ENCODE measurements at places on chromosomes 3 and 15.

DNA sequence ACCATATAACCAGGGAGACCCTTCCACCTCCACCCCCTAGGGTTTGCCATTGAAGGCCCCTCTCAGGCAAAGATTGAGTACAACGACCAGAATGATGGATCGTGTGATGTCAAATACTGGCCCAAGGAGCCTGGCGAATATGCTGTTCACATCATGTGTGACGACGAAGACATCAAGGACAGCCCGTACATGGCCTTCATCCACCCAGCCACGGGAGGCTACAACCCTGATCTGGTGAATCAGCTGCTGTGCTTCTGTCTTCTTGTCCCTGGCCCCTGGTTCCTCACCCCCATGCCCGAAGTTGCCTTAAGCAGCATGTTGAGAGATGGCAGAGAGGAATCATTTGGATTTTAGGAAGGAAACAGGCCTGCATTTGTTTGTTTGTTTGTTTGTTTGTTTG is 98.4 kb downstream of the FLNB start:
- no peak for DNase-seq

DNA sequence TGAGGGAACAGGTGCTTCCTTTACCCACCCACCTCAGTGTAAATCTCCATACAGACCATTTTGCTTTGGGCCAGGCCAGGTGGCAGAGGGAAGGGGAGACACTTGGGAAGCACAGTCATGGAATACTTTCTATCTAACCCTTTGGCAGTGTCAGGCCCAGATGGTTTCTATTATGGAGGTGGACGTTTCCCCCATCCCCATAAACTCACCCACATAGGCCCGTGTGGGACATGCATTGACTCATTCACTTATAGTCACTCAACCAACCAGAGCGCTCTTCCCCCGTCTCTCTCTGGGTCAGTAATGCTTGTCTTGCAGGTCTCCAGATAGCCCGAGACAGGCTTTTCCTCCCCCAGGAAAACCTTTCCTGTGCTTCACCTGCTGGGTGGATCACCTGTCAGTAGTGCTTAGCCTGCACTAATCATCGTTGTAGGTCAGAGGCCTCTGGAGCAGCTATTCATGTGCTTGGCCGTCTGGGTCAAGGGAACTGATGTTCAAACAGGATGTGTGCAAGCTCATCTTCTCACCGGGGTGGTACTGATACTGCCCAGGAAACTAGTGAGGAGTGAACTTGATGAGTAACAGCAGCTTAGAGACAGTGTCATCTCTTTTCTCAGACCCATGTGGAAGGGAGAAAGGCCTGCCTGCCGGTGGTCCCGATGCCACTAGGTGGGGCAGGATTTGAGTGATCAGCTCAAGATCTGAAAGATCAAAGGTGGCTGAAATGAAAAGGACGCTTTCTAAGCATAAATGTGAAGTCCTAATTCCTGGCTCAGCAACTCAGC is 67.1 kb downstream of the CEMIP start:
- no peak for DNase-seq

- DNase-seq: no peak
Observed at GRCh38 chr3:116946376-116946775, 236.8 kb downstream of the TUSC7 start.

DNA sequence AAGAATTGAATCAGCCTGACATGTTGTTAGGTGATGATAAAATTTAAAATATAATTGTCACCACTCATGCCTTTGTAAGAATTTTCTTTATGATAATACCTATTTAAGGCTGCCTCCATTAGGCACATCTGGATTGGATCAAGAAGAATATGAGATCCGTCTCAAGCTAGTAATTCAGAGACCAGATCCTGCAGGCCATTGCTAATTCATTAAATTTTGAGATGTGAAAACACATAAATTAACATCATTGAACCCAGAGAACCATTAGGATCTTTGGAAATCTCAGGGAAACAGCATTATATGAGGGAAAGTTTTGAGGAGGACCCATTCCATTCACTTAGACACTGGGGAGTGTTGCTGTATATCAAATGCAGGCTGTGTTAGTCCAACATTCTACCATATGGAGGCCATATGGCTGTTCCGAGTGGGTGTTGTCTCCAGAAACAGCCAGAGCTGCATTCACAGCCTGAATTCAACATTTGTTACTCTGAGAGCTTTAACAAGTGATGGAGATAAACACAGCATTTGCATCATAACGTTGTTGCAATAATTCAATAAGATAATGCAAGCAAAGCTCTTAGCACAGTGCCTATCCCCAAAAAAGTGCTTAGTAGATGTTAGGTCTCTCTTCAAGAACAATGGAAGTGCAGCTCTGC is 67.4 kb downstream of the DTWD1 start:
- DNase-seq: no peak

- DNase-seq: no peak
Observed at GRCh38 chr15:101676921-101677329, 24.7 kb upstream of the TM2D3 start.

GRCh38 chr3:57659806-57660439 is 33.0 kb downstream of the DENND6A start:
- no peak for DNase-seq

DNA sequence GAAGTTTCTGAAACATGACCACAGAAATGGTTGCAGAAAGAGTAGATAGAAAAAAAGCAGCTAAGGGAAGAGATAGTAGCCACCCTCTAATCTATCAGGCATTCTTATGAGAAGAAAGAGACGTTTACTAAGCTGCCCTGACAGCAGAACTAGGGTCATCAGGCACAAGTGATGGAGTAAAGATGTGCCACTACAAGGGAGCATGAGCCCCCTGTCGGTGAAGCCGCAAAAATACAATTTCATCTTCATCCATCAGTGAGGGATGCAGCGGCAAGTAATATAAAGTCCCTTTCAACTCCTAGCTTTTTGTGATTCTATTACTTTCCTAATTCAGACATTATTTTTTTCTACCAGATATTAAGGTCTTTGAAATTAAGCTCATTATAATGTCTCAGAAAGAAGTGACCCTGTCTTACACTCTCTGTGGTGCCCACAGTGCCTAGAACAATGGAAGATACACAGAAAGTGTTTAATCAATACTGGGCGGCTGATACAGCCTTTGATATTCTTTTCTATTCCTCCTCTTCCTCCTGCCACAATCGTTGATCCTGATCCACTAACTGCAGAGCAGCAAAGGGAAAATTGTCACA is 651.6 kb downstream of the NTRK3 start:
- DNase-seq: no peak

- DNase-seq: no peak
Observed at GRCh38 chr15:70033109-70033508, 64.6 kb downstream of the TLE3 start.

- no peak for DNase-seq
Observed at GRCh38 chr15:85063088-85063487, 81.4 kb downstream of the PDE8A start.

DNA sequence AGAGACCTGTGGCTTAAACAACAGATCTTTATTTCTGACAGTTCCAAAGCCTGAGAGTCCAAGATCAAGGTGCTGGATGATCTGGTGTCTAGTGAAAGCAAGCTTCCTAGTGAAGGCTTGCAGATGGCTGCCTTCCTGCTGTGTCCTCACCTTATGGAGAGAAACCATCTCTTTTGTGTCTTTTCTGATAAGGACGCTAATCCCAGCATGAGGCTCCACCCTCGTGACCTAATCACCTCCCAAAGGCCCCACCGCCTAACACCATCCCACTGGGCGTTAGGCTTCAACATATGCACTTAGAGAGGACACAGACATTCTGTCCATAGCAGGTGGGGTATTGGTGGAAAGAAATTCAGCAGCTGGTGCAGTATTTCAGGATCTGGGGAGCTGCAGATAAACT is 19.8 kb upstream of the LYSMD4 start:
- no peak for DNase-seq

All from cortex of kidney (tissue), 1 donor.